ENCODE measurements at places on chromosomes 4 and X. TPM values are rescaled to one million over a fixed set of nuclear protein-coding genes. Genes with fewer than 3 reads are reported as not detected.

- DNase-seq = no peak
Measured at GRCh38 chrX:148024425-148025148, 43.5 kb downstream of the FMR1NB start.

- no peak for DNase-seq
Measured at GRCh38 chrX:13983734-13984133, 46.0 kb downstream of the GEMIN8 start.

GRCh38 chrX:40172401-40173142, 74.8 kb upstream of the BCOR start:
- DNase-seq = peak; percentile 52

- DNase-seq = no peak
Measured at GRCh38 chr4:137363496-137363895, 168.8 kb downstream of the PCDH18 start.

DNA sequence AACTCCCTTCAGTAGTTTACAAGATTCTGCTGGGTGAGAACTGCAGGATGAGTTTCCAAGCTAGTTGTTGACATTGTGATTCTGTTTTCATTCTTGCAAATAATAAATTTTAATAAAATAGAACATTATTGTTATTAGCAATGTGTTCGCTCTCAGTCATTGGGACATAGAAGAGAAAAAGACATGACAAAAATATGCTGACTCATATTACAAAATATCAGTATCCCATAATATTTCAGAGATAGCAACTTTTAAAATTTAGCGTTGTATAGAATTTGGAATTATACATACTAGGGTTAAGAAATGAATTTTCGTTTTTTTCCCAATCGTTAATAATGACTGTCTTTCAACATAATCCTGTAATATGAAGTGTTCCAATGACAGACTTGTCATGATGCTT, 45.4 kb downstream of the KIT start:
- DNase-seq = no peak

DNA sequence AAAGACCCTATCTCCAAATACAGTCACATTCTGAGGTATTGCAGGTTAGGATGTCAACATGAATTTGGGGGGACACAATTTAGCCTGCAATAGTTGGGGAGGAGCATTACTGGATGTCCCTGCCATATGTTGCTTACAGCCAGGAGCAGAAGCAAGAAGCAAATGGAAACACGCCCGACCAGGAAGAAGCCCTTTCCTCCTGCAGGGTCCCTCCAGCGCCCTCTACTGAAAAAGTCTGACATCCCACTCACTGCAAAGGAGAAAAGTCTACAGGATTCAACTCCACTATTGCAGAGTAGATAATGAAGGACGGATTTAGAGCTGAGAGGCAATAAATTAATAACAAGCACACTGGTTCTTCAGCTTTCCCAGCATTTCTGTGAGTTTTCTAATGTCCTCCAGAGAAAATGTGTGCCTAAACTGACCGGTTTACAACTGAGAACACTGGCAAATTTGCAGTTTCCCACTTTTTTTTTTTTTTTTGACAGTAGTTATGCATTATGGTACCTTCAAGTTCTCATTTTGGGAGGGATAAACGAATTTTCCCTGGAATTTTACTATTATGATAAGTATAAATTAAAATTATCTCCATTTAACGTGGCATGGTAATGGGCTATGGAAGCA, 31.7 kb downstream of the COQ2 start:
- DNase-seq = peak; percentile 60

GRCh38 chr4:82852751-82853285, 38.1 kb downstream of the SEC31A start:
- no peak for DNase-seq

GRCh38 chr4:20422398-20422797, 170.7 kb downstream of the SLIT2 start:
- DNase-seq = peak; percentile 80

GRCh38 chr4:90028460-90028859, 98.7 kb upstream of the CCSER1 start:
- DNase-seq = no peak

DNA sequence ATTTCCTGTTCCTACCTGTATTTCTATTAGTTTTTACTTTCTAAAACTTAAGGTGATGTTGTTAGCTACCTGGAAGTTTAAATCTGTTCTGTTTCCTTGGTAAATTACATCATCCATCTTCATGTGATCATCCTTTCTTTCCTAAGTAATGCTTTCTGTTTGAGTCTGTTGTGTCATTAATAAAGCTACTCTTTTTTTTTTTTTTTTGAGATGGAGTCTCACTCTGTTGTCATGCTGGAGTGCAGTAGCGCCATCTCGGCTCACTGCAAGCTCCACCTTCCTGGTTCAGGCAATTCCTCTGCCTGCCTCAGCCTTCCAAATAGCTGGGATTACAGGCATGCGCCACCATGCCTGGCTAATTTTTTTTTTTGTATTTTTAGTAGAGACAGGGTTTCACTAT, 73.3 kb downstream of the FIP1L1 start:
- no peak for DNase-seq

DNA sequence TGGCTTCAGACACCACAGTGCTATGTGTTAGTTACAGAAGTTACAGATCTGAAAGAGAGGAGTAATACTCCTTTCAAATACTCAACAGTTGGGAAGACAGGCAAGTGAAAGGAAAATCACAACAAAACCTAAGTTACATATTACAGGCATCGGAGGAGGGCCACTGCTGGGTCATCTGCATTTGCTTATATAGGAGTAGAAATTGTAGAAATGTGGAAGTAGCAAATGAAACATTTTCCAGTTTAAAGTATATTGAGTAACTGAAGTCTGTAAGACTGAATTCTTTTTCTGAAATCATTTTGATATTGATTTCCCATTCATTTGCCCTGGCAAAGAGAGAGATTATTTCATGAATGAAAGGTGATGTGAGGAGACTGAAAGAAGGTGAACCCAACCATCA, 201.7 kb downstream of the SPRY1 start:
- no peak for DNase-seq

DNA sequence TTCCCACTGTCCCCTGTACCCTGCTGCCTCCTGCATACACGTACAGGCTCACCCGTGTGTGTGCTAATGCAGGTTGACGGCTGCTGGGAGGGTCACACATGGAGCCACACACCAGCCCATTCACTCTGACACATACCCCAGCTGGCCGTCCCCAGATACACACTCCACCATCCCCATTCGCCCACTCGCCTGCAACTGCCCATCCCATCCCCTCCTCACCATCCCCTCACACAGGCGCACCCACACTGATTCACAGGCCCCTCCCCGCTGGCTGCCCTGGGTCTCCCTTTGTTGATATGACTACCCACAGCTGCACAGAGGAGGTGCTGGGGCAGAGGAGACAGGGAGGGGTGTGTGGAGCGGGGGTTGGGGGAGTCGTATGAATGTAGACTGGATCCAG, 25.7 kb downstream of the PJA1 start:
- DNase-seq = no peak

GRCh38 chrX:73478961-73479360, 32.1 kb downstream of the CDX4 start:
- DNase-seq = no peak

DNA sequence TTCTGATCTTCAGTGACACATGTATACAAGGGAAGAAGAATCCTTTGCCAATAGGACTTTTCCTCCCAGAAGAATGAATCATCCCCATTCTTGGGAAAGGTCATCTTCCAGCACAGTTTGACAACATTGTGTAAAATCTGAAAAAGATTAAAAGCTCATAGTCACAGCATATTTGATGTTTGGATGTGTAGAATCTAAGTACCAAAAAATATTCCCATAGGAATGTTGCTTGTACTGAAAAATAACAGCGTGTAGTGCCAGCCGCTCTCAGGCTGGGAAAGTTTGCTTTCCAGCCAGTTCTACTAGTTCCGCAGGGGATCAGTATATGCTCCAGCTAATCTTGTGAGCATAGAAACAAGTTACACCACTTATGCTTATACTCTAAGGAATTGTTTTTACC, 74.7 kb upstream of the IL13RA1 start:
- no peak for DNase-seq

- no peak for DNase-seq
Measured at GRCh38 chr4:180581061-180581460, 1662.1 kb upstream of the TENM3 start.

- no peak for DNase-seq
Measured at GRCh38 chr4:149910177-149910576, 94.5 kb upstream of the IQCM start.

- no peak for DNase-seq
Measured at GRCh38 chrX:37541991-37542390, 29.5 kb upstream of the LANCL3 start.

GRCh38 chr4:147157860-147158701, 212.4 kb upstream of the TTC29 start:
- DNase-seq = peak; percentile 53

DNA sequence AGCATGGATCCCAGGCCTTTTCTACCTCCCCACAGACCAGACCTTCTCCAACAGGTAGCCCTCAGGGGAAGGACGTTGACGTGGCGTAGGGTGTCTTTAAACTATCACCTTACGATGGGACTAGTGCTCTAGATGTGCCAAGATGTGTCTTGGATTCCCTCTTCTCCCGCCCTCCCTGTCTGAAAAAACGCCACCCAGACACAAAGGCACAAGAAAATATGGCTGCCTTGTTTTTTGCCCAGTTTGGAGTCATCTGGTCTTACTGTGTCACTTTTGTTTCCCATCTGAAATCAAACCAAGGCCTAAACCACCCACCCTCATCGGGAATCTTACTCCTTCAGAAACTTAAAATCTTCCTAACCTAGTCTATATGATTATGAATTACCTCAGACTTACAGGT, 235.4 kb downstream of the OR13H1 start:
- DNase-seq = no peak

- no peak for DNase-seq
Measured at GRCh38 chr4:108601106-108601505, 19.3 kb upstream of the RPL34 start.

DNA sequence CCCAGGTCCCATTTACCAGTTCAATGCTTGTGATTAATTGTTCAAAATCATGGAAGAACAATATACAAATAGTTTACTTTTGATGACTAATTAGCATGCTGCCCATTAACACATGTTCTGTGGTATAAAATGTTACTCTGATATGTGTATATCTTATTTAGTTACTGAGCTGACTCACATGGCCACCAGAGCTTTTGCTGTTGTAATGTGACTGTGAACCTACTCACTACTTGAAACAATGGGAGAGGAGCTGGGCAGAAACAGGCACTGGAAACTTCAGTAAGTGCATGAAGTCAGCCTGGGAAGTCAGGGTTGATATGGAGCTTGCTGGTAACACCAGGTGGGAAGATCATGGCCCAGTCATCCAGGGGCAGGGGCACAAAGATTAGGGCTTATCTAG, 72.7 kb upstream of the MAD2L1 start:
- DNase-seq = no peak

- DNase-seq = no peak
Measured at GRCh38 chr4:76238236-76238635, 13.3 kb upstream of the FAM47E start.

GRCh38 chr4:145720656-145721055, 40.7 kb downstream of the C4orf51 start:
- no peak for DNase-seq

GRCh38 chr4:143858456-143858855, 46.9 kb downstream of the GYPE start:
- no peak for DNase-seq

- DNase-seq = no peak
Measured at GRCh38 chrX:63963095-63963784, 178.2 kb upstream of the ARHGEF9 start.

GRCh38 chr4:138235419-138235952, 6.7 kb downstream of the SLC7A11 start:
- peak; percentile 92 for DNase-seq

- no peak for DNase-seq
Measured at GRCh38 chr4:1834047-1834775, 21.7 kb downstream of the LETM1 start.

DNA sequence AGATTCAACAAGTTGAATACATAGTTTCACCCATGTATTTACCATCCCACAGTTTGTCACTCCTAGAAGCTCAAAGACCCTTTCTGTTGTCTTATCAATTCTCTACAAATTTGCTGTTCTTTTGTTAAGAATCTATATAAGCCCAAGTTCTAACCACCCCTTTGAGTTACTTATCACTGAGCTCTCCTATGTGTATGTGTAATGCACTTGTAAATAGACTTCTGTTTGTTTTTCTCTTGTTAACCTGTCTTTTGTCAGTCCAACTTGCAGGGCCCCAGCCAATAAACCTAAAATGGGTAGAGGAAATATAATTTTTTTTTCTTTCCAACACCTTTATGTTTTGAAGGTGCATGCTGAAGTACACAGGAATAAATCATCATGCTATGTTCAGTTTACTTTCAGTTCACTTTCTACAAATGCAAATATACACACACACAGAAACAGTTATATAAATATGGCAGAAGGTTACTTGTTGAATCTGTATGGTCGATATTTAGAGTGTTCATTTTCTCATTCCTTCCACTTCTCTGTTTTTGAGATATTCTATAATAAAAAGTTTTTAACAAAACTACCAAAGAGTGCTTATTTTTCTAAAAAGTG, 22.3 kb upstream of the CLOCK start:
- no peak for DNase-seq

GRCh38 chrX:137428221-137428661, 137.7 kb upstream of the ZIC3 start:
- no peak for DNase-seq

The RAB39B gene
- not detected for total RNA-seq

The GLUD2 gene
- total RNA-seq = 0.55 TPM

The DGKK gene
- total RNA-seq = not detected

The OTUD6A gene
- not detected for total RNA-seq

The BMP3 gene
- 0.03 TPM for total RNA-seq

The TLR7 gene
- 0.11 TPM for total RNA-seq

The CEP135 gene
- 14.0 TPM for total RNA-seq

The CXorf51B gene
- not detected for total RNA-seq

The LSM6 gene
- total RNA-seq = 111 TPM

The PNPLA4 gene
- not detected for total RNA-seq

The SHOX gene
- not detected for total RNA-seq

The BMPR1B gene
- total RNA-seq = not detected

The KCNE5 gene
- not detected for total RNA-seq
